ENCODE measurements at places on chromosomes 4 and X.

DNA sequence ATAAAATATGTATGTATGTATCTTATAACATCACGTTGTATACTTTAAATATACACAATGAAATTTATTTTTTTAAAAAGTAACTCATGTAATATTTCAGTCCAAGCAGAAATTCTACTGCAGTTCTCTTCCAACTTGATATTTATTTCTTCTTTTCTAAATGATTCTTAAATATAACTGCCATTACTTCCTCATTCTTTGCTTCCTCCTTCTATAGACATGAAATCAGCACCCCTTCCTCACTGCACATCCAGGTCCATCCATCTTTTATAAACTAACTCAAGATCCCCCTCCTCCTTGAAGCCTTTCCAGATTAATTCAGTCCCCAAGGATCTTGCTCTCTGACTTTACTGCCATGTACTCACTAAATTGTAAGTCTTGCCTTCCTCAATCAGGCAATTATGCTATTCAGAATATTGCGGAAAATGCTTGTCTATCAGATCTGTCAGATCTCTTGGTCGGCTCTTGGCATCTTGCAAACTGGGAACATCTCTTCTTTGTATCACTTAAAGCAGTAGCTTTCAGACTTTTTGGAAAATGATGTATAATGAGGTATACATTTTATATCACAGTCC lies 3.7 kb downstream of the GPRIN3 start:
- DNase-seq: no peak

GRCh38 chrX:150182161-150182560 lies 181.0 kb upstream of the MAMLD1 start:
- no peak for DNase-seq

GRCh38 chr4:16218950-16219349 lies 7.3 kb downstream of the TAPT1 start:
- no peak for DNase-seq

GRCh38 chr4:182093935-182094334 lies 149.3 kb upstream of the TENM3 start:
- DNase-seq: no peak

Measured in stimulated activated CD8-positive, alpha-beta memory T cell treated with anti-CD3 and anti-CD28 coated beads, Interleukin-2, amount 100 ng/mL, for 1 hour (primary cell).